ENCODE measurements at places on chromosomes 5 and 9.

- DNase-seq = peak; percentile 90
Measured at GRCh38 chr5:177455661-177456590, 9.3 kb downstream of the PRR7 start.

- DNase-seq = no peak
Measured at GRCh38 chr9:98220911-98221310, 28.5 kb upstream of the CORO2A start.

- no peak for DNase-seq
Measured at GRCh38 chr9:137836831-137837241, 40.7 kb upstream of the CACNA1B start.

- no peak for DNase-seq
Measured at GRCh38 chr9:626596-626995, 214.9 kb upstream of the DMRT1 start.

GRCh38 chr9:111527347-111527746 is 2.4 kb downstream of the ZNF483 start:
- DNase-seq = no peak

DNA sequence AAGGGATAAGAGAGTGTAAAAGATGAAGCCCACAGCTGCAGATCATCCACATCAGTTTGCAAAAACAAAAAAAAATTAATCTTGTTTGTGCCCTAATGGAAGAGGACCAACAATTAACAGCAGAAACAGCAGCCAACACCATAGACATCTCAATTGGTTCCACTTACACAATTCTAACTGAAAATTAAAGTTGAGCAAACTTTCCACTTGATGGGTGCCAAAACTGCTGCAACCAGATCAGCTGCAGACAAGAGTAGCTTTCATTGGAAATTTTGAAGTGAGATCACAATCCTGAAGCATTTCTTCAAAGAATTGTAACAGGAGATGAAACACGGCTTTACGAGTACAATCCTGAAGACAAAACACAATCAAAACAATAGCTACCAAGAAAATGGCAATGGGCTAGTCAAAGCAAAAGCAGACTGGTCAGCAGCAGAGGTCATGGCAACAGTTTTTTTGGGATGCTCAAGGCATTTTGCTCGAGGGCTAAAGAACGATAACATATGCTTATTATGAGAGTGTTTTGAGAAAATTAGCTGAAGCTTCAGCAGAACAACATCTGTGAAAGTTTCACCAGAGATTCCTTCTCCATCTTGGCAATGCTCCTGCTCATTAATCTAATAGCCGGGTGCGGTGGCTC is 4.1 kb upstream of the RBM27 start:
- no peak for DNase-seq

GRCh38 chr9:136367296-136368145 is 4.0 kb upstream of the DNLZ start:
- no peak for DNase-seq

- DNase-seq = no peak
Measured at GRCh38 chr9:21778304-21778703, 24.1 kb upstream of the MTAP start.

- no peak for DNase-seq
Measured at GRCh38 chr9:91077624-91078368, 276.2 kb downstream of the SYK start.

GRCh38 chr9:121272401-121272948 is 4.5 kb downstream of the GSN start:
- no peak for DNase-seq

GRCh38 chr5:137113939-137114338 is 385.2 kb downstream of the SPOCK1 start:
- no peak for DNase-seq

- DNase-seq = no peak
Measured at GRCh38 chr9:90986161-90986560, 184.5 kb downstream of the SYK start.

GRCh38 chr9:92633614-92634278 is 36.2 kb downstream of the IPPK start:
- DNase-seq = no peak

DNA sequence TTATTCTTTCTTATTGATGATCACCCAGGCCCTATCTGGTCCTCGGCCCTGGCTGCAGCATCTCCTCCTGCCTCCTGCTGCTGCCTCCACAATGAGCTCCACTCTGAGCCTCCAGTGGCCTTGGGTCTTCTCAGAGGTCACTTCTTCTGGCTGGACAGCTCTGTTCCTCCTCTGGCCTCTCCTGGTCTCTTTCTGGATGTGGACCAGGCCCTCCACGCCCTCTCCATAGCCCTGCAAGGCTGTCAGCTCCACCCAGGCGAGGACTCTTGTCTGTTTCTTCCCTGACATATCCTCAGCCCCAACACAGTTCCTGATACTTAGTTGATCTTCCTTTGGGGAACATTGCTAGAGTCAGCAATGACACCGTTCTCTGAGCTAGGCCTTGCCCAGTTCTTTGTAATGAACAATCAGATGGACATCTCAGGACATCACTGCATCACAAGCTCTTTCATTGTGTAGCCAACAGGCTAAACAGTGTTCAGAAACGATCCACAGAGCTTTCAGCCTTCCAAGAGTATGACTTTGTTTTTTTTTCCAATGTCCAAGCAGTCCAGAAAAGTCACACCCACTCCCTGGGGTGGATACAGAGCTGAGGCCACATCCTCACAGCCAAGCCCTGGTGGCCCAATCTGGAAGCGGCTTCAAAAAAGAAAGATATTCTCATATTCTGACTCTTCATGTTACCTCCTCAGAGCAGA is 62.5 kb upstream of the DNAH5 start:
- no peak for DNase-seq

GRCh38 chr9:122370869-122371755 is at the start of gene PTGS1:
Gene PTGS1, plus strand, starts transcription at chr9:122371024. Its CDS starts 61 bp downstream, at chr9:122371085.
- no peak for DNase-seq

- DNase-seq = no peak
Measured at GRCh38 chr5:138102454-138103318, 18.9 kb downstream of the WNT8A start.

- DNase-seq = no peak
Measured at GRCh38 chr9:109381011-109381729, 60.3 kb upstream of the EPB41L4B start.

- no peak for DNase-seq
Measured at GRCh38 chr5:61649231-61649630, 317.2 kb downstream of the ZSWIM6 start.

DNA sequence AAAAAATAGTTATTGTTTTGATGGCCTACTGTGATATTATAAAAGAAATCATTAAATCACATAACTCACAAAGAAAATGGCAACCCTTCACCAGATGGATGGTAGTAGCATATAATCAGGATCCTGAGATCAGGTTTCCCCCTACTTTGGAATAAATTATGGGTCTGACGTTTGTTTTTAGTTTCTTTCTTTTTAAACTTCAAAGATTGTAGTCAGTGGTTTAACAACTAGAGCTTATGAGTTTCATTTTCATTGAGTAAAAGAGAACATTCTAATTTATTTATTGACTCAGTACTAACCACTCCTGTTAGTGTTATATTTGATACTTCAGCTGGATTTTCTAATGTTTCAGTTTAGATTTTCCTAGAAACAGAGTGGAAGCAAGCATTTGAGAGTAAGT is 218.0 kb upstream of the PCSK5 start:
- no peak for DNase-seq

- DNase-seq = no peak
Measured at GRCh38 chr9:107480386-107480789, 9.2 kb downstream of the KLF4 start.

DNA sequence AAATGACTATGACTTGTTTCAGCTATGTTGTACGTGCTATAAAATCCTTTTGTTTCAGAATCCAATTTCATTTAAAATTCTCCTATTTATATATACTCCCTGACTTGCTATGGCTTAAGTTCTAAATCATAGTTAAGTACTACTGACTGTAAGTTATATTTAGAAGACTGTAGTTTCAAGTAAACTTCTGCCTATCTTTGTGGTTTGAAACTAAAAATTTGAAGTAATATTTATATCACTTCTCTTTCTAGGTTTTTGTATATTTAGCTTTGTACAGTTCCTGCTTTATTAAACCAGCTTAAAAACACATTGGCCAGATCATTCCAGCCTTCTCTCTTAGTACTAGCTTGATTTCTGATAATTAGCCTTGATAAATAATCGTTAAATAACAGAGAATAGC is 196.3 kb downstream of the MLLT3 start:
- no peak for DNase-seq

DNA sequence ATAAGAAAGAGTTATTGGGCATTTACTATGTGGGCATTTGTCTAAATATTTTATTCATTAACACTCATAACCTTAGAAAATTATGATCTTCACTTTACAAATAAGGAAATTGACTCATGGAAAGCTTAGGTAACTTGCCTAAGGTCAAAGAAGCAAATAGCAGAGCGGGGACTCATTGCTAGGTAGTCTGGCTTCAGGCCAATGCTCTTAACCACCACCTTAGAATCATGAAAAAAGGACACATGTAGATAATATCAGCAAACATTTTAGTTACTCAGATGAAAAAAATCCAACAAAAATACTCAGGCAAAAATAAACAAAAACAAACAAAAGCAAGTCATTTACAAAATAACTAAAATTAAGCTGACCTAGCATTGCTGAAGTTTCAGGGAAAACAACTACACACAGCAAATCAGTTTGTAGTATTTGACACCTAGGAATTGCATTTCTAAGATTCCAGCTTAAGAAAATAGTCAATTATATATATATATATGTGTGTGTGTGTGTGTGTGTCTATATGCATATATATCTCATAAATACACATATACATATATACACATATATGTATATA is 166.0 kb downstream of the HMHB1 start:
- DNase-seq = no peak

GRCh38 chr5:120471971-120472370 is 7.9 kb downstream of the PRR16 start:
- no peak for DNase-seq

DNA sequence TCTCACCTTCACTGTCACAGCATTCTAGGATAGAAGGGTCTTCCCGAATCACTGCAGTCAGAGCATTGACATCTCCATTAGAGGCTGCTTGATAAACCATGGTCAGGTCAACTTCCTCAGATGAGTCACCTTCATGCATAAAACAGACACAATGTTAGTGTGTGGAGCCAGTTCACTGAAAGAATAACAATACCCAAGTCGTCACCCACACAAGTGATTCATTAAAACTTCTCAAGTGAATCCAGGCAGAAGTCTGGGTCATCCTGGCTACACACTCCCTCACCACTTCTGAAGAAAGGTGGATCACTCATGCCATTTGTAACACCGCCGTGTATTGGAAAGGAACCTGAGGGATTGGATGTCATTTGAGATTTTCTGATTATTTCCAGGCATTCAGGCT is 49.6 kb downstream of the ANKRD55 start:
- no peak for DNase-seq

DNA sequence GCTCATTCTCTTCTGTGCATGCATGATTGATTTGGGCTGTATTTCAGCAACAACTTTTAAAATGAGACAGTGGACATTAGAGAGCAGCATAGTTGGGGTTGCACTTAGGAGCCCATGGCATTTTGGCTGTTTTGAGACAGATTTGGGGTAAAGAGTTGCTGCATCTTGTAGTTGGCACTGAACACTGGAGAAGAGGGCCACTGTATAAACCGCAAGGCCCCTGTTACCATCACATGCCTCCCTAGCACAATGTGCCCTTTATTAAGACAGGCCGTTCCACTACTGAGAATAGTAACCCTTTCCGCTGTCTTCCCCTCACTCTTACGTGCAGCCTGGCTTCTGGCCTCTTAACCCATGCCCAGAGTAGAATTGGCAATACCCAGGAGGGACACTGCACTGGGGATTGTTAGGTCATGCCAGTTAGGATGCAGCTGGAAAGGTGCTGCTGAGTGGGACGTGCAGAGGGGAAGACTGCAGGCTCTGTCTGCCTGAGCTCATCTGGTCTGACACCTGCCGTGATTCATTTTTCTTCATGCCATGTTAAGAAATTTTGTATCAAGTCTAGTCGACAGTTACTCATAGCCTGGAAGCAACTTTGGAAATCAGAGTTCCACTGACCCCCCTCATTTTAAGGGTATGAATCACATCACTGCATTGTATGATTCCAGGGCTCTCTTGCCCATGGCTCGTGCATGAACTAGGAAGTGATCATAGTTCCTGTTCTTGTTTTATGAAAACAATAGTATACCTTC is 146.9 kb upstream of the DMRT1 start:
- no peak for DNase-seq

Data from effector memory CD8-positive, alpha-beta T cell (primary cell).